ENCODE measurements at places on chromosomes 12 and 14.

GRCh38 chr12:7642876-7643309 is 22.8 kb downstream of the APOBEC1 start:
- no peak for DNase-seq

- no peak for DNase-seq
Measured at GRCh38 chr14:56121816-56122215, 3.6 kb downstream of the PELI2 start.

DNA sequence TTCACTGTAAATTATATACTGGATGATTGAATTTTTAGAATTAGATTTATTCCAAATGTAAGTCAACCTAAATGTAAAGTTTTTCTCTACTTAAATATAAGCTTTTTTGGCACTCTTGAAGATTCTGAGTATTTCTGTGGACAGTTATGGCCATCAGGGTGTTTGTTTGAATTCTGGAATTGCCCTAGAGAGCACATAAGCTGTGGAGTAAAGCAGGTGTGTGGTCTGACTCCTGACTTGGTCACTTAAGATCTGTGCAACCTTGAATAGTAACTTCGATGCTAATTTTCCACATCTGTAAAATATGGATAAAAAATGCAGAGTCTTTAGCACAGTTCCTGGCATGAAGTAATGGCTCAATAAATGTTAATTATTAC is 64.4 kb downstream of the FUT8 start:
- no peak for DNase-seq

- DNase-seq, result no peak
Measured at GRCh38 chr12:122437656-122438121, 15.2 kb upstream of the CLIP1 start.
